ENCODE measurements at places on chromosomes 12 and 14. TPM values are rescaled to one million over a fixed set of nuclear protein-coding genes. Genes with fewer than 3 reads are reported as not detected.

GPR132 gene
- polyA plus RNA-seq, result 38.6 TPM

HEATR5A gene
- 5.6 TPM for polyA plus RNA-seq

KLRC2 gene
- 0.25 TPM for polyA plus RNA-seq

TEAD4 gene
- polyA plus RNA-seq, result not detected

CYP46A1 gene
- polyA plus RNA-seq, result 0.16 TPM

SERPINA12 gene
- polyA plus RNA-seq, result not detected

FSCB gene
- polyA plus RNA-seq, result not detected

AQP6 gene
- not detected for polyA plus RNA-seq

LRRC10 gene
- polyA plus RNA-seq, result not detected

FLRT2 gene
- polyA plus RNA-seq, result not detected

REP15 gene
- polyA plus RNA-seq, result not detected

GARIN6 gene
- polyA plus RNA-seq, result not detected

GLT1D1 gene
- polyA plus RNA-seq, result 0.20 TPM

TRIM9 gene
- 0.24 TPM for polyA plus RNA-seq

CEP83 gene
- polyA plus RNA-seq, result 7.1 TPM

DNA sequence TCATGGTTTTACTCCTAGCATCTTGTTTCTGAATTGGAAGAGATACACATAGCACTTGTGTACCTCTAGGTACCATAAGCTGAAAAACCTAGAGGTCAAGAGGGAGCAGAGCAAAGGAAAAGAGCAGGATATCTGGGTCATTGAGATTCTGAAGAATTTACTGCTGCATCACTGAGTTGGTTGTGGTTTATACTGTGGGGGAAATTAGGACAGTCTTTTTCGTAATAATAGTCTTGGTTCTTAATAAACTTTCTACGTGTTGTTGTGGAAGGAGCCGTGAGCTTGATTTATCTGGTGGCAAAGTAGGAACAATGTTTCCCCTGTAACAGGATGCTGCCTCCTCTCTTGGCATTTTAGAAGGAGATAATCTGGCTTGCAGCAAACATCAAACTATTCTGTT lies 80.2 kb downstream of the SLC4A8 start:
- DNase-seq, result no peak

GRCh38 chr12:95577820-95578219 lies 26.5 kb upstream of the USP44 start:
- DNase-seq, result no peak

- DNase-seq, result no peak
These were observed 1.9 kb downstream of the RTL1 start for GRCh38 chr14:100901391-100902183.

DNA sequence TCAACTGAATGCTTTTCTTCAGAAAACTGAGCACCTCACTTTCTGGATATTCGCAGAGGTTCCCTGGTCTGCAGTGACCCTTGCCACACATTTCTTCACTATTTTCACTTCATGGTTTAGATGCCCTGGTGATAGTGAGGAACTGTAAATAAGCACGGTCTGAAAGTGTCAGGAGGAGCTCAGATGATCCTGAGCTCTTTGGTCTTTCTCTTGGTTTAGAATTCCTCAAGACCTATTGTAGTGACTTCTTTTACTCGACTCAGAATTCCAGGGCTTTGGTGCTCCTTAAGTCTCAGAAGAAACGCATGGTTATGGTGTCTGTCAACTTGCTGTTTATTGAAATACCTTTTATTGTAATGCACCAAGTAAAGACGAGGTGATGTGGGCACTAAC lies 84.0 kb downstream of the SAMD4A start:
- DNase-seq, result no peak

- no peak for DNase-seq
These were observed 448.1 kb downstream of the BCAT1 start for GRCh38 chr12:24500831-24501230.

DNA sequence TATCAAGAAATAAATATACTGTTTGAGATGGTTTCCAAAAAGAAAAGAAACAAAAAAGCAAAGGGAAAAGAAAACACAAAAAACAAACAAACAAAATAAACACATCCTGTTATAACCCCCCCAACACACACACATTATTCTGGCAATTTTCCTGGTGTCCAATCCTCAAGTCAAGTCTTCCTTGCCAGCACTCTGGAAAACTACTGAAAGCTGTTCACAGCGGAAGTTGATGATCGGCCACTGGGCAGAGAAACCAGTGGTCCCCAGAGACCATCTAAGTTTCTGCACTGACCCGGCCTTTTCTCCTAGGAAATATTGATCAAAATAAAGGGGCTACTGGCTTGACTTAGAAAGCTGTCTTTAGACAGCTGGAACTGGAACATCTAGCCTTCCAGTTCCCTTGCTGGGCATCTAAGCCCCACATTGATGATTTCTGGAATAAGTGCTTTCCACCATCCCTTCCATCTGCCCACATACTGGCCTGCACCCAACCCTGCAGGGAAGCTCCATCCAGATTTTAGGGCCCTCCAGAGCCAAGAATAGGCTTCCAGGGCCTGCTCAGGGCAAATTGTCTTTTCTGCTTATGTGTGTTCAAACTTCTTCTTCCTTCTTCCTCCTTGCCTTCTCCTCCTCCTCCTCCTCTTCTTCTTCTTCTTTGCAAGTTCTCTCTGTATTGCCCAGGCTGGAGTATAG lies 11.6 kb upstream of the PPP1CC start:
- DNase-seq, result no peak

- DNase-seq, result no peak
These were observed 90.8 kb downstream of the SLCO1B1 start for GRCh38 chr12:21221778-21222177.

- no peak for DNase-seq
These were observed 8.0 kb downstream of the ETV6 start for GRCh38 chr12:11657511-11657910.

DNA sequence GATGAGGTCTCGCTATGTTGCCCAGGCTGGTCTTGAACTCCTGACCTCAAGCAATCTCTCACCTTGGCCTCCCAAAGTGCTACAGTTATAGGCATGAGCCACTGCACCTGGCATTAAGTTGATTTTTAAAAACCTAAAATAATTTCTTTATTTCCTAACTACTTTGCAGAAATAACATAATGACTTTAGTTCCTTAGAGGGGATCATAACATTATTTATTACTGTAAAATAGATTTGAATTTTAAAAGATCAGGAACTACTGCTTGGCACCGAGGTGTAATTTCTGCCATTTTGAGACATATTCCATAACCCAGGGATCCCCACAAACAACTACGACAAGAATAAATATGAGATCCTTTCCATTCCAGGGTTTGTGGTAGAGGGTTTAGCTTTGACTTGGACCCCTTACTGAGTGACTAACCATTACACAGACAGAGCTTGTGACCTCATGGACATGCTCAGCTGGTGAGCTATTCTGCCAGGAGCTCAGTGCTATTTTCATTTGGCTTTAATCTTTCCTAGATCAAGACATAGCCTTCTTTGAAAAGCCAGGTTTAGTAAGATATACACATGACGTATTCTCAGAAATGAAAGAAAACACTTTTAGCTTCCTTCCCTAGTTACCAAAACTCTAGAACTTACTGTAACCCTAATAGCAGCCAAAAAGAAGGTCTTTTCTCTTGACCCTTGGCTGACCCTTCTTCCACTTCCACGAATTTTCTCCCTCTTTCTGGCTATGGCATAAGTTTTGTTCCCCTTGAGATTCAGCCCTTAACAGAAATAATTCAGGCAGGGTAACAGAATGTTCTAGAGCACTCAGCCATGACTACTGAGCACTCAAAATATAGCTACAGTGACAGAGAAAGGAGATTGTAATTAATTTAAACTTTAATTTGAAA lies 75.1 kb upstream of the NUDT4 start:
- DNase-seq, result no peak

DNA sequence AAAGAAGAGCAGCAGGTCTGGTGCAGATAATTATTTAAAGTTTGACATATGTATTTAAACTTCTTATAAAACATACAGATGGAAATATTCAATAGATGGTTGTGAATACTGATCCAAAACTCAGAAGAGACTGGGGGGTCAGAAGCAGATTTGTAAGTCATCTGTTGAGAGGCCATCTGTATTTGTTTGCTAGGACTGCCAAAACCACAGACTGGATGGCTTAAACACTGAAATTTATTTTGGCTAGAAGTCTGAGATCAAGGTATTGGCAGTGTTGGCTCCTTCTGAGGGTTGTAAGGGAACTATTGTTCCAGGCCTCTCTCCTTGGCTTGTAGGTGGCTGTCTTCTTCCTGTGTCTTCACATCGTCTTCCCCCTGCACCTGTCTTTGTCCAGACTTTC lies 153.9 kb downstream of the LRRK2 start:
- DNase-seq, result no peak

GRCh38 chr12:21543151-21543550 lies 17.1 kb downstream of the SPX start:
- no peak for DNase-seq

- DNase-seq, result no peak
These were observed 144.2 kb upstream of the ABCD2 start for GRCh38 chr12:39763890-39764169.

- DNase-seq, result no peak
These were observed 682 bp downstream of the KIAA0586 start for GRCh38 chr14:58428118-58428683.

DNA sequence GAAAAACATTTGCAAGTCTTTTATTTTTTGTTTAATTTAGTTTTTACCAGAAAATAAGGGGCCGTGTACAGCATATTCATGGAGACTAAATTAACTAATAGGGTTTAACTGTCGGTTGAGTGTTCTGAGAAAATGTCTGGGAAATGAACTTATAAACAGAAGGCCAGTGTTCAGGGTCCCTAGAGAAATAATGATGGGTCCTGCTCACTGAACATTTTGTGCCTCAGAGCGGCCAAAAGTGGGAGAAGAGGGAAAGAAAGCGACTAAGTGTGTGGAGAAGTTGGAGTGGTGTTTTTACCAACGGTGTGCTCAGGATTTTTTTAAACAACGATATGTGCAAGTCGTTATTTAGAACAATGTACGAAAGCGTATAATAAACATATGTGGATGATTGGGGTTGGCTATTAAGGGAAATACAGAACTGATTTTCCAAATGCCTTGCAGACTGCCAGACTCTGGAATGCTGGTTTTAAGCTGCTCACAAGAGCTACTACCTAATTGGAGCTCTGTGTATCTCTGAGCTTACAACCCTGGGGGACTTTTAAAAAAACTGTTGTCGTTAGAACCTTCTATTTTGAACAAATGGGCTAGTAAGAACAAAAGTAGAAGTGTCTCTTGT lies 166.7 kb downstream of the SLC38A4 start:
- no peak for DNase-seq

DNA sequence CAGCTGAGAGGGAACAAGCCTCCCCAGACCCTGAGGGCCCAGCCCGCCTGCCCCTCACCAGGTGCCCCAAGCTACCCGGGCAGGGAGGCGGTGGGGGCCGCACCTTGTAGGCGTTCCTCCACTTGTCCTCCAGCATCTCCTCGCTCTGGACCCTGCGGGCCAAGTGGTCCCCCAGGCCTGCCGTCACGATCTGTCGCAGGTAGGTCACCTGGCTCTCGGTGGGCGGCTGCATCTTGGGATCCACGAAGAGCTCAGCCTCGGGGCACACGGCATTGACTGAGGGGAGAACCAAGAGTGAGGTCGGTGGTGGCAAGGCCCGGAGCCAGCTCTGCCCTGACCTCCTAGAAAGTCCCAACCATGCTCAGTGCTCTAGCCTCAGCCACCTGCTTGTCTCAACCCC lies 36.6 kb downstream of the DHX37 start:
- DNase-seq, result no peak

- DNase-seq, result no peak
These were observed 523 bp upstream of the SLC6A15 start for GRCh38 chr12:84913129-84913515.

DNA sequence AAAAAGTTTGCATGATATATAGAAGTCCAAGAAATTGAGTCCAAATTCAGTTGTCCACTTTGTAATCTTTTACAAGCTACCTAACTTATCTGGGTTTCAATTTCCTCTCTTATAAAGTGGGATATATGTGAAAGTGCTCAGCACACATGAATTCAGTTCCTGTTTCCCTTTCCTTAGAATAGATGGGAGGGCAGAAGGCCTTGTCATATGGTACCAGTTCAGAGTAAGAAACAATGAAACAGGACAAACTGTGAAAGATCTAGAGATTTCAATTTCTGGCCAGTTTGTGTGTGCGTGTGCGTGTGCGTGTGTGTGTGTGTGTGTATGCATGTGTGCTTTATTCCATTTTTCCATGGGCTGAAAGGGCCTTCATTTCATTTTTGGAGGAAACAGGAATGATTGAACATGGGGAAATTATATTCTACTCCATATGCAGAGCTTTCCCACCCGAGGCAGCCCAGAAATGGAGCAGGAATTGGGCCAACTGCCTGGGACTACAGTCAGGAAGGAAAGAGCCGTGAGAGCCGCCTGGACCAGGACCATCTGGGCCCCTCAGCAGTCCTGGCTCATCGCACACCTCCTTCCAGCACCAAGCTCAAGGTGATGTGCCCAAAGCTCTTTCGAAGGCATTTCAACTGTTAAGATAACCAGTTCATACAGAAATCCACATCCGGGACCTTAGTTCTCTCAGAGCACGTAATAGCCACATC lies 183.2 kb downstream of the EPS8 start:
- no peak for DNase-seq

GRCh38 chr12:42086031-42086430 lies 58.6 kb downstream of the GXYLT1 start:
- DNase-seq, result no peak

DNA sequence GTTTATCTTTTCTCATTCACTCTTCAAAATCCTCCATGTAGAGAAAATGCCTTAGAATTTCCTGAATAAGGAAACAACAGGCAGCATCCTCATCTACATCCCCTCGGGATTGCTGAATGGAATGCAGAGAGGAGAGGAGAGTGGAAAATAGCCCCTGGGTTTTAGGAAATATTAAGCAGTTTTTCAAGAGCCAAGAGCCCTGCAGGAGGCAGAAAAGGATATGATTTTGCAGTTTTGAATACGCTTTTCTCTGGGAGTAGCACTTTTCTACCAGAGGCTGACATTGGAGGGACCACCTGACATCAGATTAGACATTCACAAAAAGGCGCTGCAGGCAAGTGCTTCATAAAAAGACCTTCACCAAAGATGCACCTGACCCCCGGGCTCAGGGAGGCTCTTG lies 362.2 kb upstream of the SFSWAP start:
- no peak for DNase-seq

DNA sequence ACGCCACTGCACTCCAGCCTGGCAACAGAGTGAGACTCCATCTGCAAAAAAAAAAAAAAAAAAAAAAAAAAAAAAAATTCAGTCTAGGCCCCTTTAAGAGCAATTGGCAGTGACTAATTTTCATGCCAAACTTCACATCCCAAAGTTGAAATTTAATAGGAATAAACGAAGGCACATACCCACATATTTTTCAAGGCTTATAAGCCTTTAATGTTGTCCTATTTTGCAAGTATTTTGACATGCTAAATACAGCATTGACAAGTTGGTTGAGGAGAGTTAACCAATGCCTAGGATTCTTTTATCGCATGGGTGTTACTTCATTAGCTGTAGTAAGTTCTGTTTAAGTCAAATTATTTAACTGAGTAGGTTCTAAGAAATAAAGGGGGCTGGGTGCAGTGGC lies 23.5 kb upstream of the HIP1R start:
- no peak for DNase-seq

DNA sequence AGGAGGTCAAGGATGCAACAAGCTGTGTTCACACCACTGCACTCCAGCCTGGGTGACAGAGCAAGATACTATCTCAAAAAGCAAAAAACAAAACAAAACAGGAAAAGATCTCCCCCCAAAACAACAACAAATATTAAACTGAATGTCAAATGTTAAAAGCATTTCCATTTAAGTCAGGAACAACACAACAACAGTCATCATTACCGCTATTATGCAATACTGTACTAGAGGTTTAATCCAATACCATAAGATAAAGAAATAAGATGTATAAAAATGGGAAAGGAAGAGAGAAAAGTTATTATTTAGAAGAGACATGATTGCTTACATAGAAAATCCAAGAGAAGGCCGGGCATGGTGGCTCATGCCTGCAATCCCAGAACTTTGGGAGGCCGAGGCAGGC lies 36.6 kb downstream of the FERMT2 start:
- no peak for DNase-seq

- DNase-seq, result no peak
These were observed 38.8 kb upstream of the DACT1 start for GRCh38 chr14:58598804-58599525.

All from B cell (primary cell).